Putamen (tissue), 1 donor: ENCODE measurements at places on chromosomes 13 and 19.
A peak's percentile ranks its signal among the peaks of the same experiment; 100 is the strongest.

DNA sequence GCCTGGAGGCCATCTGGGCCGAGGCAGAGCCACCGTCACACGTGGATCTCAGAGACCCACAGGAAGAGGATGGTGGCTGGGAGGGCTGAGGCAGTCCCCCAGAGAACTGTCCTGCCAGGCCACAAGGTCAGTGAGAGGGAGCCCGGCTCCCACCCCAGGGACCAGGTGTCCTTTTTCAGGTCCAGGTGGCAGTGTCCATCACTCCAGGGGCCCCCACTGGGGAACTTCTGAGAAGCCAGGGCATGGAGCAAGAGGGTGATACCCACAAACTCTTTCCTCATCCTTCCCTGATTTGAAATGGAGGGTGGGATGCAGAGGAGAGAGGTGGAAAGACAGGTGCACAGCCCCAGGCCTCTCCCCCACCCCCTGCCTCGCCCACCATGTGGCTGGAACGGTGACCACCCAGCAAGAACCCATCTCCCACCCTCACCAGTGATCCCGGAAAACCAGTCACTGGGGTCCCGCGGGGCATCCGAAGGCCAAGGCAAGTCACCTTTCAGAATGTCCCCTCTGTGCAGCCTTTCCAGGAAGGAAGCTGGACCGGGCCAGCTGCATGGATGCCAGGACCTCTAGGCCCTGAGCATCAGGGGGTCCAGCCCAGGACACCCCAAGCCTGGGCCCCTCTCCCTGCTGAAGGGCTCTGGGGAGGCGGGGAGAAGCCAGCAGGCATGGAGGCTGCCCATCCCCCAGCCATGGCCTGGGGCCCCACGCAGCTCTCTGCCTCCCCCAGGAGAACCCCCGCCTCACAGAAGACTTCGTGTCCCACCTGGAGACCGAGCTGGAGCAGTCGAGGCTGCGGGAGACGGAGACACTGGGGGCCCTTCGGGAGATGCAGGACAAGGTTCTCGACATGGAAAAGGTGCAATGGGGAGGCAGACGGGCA is 14.1 kb downstream of the PRR36 start:
- no peak for DNase-seq

- no peak for DNase-seq
Measured at GRCh38 chr19:39843919-39844793, 2.0 kb downstream of the FBL start.

- peak; percentile 36 for DNase-seq
Measured at GRCh38 chr19:44570984-44571684, 41.7 kb upstream of the CEACAM20 start.

GRCh38 chr13:27026396-27026795 is 145.2 kb downstream of the USP12 start:
- no peak for DNase-seq

DNA sequence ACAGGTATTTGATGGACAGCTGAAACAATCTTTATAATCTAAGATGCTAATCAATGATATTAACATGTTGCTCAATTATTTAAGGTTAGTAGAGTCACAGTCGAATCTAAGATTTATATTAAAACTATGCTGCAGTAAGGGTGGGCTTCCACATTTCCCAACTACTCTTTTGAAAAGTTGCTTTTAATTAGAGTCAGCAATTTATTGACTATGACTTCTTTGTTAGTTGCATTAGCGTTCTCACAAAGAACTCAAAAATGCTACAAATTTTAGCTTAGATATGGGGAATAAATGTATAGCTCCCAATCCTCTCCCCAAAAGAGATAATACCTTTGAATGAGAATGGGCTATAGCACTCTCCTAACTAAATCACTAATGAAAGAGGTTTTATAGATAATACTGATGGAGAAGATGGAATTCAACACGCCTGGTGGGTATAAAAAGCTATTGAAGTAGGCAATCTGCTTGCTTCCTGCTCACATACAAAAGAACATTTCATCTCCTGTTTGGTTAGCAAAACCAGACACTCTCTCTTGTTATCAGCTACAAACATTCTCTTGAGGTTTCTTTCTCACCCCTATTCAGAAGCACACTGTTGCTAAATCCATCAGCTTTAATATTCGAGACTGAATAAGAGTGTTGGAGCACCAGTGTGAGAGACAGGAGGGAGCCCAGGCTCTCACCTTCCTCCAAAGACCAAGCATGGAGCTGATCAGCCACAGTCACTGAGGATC is 2.4 kb upstream of the FLT1 start:
- DNase-seq: no peak

GRCh38 chr13:91579320-91579719 is 180.9 kb downstream of the GPC5 start:
- DNase-seq: no peak

GRCh38 chr13:98022210-98022609 is 68.7 kb downstream of the IPO5 start:
- DNase-seq: peak; percentile 73

- no peak for DNase-seq
Measured at GRCh38 chr13:62043600-62043999, 628.0 kb upstream of the PCDH20 start.

- DNase-seq: no peak
Measured at GRCh38 chr19:22335716-22336115, 49.5 kb downstream of the ZNF729 start.

DNA sequence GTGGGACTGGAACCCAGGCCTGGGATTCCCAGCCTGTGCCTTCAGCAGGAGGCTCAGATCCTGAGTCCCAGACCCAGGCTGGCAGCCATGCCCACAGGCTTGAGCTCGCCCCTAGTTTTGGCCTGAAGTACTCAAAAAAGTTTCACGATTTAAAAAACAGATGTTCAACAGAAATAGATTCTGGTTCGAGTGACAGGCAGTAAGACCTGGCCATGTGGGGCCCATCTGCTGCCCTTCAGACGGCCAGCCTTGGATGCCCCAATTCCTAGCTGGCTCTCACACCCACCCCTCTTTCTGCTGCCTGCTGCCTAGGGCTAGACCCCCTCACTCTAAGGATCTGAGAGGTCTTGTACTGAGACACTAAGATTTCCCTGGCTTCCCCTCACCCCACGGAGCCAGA is 2.8 kb upstream of the DMPK start:
- DNase-seq: no peak

DNA sequence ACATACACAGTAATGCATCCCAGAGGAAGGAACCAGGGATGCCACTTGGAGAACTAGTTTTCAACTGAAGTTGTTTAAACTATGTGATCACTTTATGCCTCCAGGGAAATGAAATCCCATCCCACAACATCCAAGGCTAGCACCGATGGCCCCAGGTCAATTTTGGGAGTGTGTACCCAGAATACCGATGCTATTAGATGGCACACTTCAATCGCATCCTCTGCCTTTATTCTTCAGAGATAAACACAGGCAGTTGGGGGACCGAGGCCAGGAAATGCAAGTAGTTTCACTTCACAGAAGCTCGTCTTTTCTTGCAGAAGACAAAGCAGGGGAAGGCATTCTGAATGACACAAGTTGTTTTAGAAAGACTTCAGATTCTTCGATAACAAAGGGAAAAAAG is 13.8 kb downstream of the STK24 start:
- no peak for DNase-seq

- DNase-seq: no peak
Measured at GRCh38 chr19:45597425-45598111, 4.4 kb downstream of the GPR4 start.

- DNase-seq: no peak
Measured at GRCh38 chr19:14428882-14429416, 4.2 kb upstream of the PKN1 start.

DNA sequence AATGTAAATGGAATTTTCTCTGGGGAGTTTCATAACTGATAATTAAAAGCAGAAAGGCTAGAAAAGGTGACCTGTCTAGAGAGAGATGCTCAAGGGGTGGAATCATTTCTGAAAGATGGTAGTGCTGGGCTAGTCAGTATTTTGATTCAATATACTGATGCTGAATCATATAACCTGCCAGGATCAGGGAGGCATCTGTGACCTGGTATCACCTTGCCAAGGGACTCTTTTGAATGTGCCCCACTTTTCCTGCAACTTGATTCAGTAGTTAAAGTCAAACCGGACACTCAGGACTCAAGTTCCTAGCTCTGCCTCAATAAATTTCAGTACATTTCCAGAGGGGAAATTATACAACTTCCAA is 15.8 kb downstream of the LCP1 start:
- no peak for DNase-seq

GRCh38 chr13:111342721-111343120 is 22.3 kb downstream of the TEX29 start:
- no peak for DNase-seq

- DNase-seq: no peak
Measured at GRCh38 chr13:98883998-98884397, 93.9 kb downstream of the DOCK9 start.

- DNase-seq: no peak
Measured at GRCh38 chr13:114121031-114121430, 11.4 kb downstream of the RASA3 start.

- no peak for DNase-seq
Measured at GRCh38 chr13:113527272-113527958, 36.9 kb upstream of the DCUN1D2 start.

DNA sequence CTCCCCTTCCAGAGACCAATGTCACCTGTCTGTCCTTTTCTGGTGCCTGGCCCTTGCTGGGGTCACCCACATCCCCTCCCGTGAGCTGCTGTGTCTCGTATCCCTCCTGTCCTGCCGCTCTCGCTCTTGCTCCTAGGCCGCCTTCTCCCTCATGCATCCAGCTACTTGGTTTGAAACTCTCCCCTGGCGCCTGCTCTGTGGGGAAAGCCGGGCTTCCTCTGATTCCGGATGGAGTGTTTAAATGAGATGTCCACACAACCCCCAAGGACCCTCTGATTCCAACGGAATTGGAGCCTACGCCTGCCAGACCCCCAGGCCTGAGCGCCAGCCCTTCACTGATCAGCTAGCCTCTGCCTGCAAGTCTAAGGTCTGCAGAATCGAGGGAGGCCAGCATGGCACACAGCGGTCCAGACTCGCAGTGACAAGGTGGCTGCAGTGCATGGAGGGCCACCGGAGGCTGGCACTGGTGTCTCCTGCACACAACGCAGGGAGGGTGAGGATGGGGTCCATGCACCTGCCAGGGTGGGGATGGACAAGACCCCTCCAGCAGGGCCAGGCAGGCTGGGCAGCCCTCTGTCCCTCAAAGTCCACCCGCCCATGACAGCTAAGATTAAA is 47.2 kb downstream of the RFX2 start:
- no peak for DNase-seq

GRCh38 chr13:48648446-48648845 is 5.3 kb upstream of the CYSLTR2 start:
- no peak for DNase-seq

DNA sequence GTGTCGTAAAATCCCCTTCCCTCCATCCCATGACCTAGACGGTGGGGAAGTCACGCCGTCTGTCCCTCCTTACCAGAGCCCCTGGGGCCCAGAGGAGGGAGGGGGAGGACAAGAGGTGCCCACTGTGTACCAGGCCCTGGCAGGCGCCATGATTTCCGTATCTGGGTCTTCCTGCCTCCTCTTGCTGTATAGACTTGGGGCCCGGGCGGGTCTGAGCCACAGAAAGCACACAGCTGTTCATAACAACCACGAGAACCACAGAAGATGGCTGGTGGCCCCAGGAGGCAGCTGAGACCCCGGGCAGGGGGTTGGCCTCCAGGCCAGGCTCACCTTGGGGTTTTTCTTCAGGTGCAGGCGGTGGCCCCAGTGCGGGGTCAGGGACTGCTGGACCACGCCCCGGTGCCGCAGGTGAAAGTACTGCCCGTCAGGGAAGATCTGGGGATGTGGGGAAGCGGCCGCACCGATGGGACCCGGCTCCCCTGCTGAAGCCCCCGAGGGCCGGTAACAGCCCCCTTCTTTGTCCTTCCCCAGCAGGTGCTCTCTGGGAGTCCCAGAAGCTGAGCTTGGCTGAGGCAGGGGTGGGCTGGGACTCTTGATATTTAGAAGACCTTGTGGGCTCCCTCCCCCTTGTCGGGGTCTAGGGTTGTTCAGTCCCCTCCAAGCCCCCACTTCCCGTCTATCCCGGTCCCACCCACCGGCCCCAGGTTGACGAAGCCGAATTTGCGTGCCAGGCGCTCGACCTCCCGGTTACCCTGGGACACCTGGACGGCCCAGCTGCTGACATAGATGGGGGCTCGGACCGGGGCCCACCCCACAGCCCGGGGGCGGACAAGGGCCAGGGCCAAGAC is 463 bp downstream of the PCSK4 start:
- DNase-seq: no peak

DNA sequence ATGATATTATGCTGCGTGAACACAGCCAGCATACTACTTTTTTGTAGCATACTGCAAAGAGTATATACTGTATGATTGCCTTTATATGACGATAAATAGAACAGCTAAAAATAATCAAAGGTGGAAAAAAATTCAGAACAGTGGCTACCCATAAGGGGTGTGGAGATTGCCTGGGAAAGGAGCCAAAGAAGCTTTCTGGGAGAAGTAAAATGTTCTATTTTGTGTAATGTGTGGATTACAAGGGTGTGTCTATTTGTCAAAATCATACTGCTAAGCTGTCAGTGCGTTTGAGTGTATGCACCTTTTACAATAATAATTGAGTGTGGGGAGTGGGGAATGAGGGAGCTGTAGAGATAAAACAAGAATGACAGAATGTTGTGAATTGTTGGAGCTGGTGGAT is 45.2 kb upstream of the MTIF3 start:
- peak; percentile 16 for DNase-seq
